CD4-positive, alpha-beta T cell treated with Interleukin-17A for 4 hours (primary cell): ENCODE measurements at places on chromosomes 3 and 15.

DNA sequence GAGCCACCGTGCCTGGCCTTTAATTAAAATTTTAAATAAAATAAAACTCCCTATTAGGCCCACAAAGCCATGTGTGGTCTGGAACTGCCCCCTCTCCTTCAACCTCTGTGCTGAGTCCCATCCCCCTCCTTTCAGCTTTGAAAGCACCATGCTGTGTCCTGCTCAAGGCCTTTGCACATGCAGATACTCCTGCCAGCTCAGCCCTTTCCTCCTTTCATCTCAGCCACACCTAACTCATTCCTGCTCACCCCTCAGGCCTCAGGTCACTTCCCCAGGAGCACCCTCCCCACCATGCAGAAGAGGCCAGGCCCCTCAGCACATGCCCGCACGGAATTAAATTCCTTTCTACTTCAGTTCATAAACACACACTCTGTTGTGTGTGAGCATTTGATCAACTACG lies 28.1 kb downstream of the ATRIP start:
- no peak for DNase-seq

DNA sequence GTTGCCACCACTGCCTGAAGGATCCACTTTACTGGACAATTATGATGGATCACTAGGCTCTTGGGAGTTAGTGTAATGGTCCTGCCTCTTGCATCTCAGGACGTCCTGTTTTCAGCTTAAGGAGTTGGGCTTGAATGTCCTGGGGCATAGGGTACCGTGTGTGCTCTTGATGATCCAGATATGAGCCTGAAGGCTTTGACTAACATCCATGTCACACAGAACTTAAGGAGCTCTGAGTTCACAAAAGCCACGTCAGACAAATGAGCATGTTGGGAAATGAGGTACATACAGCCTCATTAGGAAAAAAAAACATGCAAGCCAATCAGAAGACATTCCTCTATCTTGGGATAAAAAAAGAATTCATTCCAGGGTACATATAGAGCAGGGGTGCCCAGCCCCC lies 40.8 kb downstream of the CA12 start:
- no peak for DNase-seq

DNA sequence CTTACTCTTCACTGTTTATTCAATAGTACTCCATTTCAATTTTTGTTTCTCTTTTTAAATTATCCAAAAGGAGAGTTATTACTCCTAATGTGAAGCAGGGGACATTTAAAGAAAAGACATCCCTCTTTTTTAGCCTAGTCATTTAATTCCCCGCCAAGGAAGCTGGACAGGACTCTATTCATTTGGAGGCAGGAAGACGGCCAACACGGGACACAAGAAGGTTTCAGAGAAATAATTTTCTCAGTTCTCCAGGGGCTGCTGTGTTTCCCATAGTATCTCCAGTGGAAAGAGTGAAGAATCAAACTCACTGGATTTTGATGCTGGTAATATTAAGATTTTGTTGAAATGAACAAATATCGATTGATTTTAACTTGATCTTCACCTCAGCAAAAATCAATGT lies 833.7 kb downstream of the ROBO2 start:
- DNase-seq, result no peak

- DNase-seq, result no peak
These were observed 1010.9 kb downstream of the NTRK3 start for GRCh38 chr15:87245592-87245991.

DNA sequence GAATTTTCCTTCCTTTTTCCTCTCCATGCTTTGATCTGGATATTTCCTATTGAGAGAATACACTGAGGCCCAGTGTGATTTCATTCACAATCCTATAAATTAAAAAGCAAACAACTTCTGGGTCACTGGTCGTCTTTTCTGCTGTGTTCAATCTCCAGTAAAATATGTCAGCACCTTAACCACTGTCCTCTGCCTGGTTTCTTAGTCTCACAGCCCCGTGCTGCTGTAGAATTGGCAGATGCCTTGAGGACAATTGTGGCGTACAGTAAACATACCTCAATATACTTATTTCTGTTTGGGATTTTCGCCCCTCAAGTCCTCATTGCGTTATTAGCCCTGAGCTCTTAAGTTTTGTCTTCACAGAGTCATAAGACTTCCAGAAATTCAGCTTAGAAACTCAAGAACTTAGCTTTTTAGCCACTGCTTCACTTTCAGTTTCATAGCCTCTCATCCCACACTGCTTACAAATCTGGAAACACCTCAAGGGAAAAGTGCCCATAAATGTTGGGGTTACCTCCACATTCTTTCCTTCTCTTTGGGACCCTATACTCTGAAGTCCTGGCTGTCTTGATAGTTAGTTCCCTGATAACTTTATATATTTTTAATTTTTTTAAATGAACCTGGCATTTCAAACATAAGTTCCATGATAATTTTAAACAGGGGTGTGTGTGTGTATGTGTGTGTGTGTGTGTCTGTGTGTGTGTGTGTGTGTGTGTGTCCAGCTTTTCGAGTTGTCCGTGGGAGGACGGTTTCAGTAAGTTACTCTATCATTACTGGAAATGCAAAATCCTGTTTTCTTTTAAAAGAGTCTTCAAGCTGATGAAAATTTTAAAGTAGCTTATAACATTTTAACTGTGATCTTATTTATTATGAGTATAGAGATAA lies 238.4 kb upstream of the CTDSPL start:
- no peak for DNase-seq

DNA sequence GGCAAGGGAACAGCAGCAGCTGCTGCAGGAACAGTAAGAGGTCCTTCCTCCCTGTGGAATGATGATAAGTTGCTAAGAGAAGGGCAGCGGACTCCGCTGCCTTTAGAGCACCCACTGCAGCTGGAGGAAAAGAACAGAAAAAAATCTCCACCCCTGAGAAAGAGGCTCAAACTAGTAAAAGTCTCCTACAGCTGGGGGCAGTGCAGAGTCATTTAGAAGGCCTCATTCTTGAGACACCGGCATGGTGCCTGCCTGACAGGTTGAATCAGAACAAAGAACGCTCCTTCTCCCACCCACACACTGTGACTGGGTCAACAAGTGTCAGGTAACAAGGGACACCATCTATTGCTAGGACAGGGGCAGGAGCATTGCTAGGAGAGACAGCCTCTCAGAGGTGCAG lies 188.4 kb downstream of the ABHD5 start:
- DNase-seq, result no peak

DNA sequence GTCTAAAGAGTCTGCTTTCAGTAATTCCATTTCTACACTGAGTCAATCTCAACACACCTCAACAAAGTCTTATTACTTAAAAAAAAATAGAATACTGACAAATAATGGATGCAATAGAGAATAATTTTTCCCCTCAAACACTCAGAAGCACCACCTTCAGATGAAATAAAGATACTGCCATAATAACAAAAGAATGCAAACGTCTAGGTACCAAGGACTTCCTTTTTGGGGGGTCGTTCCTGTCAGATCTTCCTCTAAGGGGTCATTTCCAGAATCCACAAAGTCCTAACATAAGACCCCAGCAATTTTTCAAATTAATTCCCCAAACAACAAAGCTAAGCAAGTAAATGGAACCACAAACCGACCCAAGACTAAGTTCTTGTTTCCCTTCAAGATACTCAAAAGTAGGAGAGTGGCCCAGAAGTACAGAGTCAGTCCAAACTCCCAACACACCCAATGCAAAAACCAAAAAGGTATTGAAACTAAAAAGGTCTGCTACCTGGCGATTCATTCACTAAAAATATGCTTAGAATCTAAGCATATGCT lies 1.3 kb downstream of the RYK start:
- no peak for DNase-seq

DNA sequence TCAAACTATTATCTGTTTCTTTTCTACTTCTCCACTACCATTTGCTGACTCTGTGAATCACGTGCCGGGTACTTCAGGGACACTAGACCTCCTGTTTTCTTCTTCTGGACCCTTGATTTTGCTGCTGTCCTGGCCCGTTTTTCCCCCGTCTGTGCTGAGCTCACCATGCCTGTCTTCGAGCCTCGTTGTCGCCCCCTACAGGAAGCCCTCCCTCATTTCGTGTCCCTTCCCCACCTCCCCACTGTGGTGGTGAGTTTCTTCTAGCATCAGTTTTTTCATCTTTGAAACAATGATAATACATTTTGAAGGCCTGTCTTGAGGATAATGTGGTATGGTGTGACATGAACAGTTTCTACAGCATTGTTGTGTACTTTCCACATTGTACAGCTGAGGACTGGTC lies 12.8 kb downstream of the GABRG3 start:
- no peak for DNase-seq

- DNase-seq, result no peak
These were observed 84.0 kb downstream of the DUT start for GRCh38 chr15:48415036-48415886.

- DNase-seq, result no peak
These were observed 51.6 kb downstream of the RAB11A start for GRCh38 chr15:65920825-65921309.

DNA sequence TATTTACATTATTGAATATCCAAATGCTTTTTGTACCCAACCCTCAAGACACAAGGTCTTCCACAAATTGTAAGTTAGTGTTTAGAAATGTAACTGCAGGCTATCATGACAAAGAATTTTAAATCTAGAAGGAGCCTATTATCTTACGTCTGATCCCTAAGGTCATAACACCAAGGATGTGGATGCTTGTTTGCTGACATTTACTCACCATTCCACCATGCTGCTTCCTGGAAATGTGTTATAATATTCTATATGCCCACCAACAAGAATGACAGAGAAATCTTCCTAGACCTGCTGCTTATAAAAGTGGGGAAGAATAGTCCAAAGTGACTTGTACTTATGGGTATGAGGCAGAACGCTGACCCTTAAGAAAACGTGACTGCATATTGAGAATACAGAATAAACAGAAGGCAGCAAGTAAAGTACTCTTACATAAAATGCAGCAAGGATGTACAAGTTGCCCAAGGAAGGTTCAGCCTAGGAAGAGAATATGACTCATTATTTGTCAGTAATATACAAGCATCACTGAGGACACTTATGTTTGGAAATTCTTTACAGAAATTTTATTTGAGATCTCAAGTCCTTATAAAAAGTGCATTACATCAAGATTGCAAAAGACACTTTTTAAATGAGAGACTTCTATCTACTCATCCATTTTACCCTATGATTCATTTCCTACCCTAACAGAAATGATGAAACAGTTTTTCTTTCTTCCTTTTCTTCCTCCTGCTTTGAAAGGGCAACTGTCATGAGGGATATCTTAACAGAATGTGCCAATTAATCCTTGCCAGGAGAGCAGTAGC lies 59.6 kb downstream of the ESYT3 start:
- DNase-seq, result no peak

DNA sequence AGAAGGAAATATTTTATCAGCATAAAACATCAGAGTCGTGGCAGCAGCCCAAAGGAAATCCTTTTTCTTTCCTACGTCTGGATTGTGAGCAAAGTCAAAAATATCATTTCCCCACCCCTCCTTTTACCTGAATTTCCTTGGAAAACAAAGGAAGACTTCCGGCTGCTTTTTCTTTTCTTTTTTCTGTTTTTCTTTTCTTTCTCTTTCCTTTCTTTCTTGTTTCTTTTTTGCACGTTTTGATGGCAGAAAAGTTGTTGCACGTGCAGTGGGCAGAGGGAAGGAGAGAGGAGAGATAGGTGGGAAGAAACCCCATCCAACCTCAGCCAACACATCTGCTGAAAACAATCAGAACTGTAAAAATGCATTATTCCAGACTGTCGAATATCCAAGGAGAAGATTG lies 544 bp upstream of the MYO1E start:
- no peak for DNase-seq

- peak; percentile 21 for DNase-seq
These were observed 1.1 kb downstream of the ITPR1 start for GRCh38 chr3:4493941-4494894.

DNA sequence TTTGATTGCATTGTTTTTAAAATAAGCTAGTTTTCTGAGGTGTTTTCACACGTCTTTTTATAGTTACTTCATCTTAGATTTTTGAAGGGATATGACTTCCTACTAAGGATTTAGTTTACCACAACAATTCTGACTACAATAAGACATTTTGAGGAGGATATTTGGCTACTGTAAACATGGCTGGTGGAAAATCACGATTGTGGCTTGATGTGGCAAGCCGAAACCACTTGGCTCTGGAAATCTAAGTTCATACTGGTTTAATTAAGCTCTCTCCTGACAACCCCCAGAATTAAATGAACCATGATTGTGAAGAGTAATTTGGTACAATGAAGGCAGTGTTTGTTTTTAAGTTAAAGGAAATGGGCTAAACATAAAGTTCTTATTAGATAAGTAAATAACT lies 30.8 kb downstream of the ST3GAL6 start:
- no peak for DNase-seq

GRCh38 chr15:78810362-78811123 lies 721 bp downstream of the ADAMTS7 start:
- DNase-seq, result peak; percentile 16

- no peak for DNase-seq
These were observed 5.2 kb downstream of the ESYT3 start for GRCh38 chr3:138439646-138440045.

GRCh38 chr3:192372616-192373015 lies 354.7 kb downstream of the FGF12 start:
- no peak for DNase-seq

DNA sequence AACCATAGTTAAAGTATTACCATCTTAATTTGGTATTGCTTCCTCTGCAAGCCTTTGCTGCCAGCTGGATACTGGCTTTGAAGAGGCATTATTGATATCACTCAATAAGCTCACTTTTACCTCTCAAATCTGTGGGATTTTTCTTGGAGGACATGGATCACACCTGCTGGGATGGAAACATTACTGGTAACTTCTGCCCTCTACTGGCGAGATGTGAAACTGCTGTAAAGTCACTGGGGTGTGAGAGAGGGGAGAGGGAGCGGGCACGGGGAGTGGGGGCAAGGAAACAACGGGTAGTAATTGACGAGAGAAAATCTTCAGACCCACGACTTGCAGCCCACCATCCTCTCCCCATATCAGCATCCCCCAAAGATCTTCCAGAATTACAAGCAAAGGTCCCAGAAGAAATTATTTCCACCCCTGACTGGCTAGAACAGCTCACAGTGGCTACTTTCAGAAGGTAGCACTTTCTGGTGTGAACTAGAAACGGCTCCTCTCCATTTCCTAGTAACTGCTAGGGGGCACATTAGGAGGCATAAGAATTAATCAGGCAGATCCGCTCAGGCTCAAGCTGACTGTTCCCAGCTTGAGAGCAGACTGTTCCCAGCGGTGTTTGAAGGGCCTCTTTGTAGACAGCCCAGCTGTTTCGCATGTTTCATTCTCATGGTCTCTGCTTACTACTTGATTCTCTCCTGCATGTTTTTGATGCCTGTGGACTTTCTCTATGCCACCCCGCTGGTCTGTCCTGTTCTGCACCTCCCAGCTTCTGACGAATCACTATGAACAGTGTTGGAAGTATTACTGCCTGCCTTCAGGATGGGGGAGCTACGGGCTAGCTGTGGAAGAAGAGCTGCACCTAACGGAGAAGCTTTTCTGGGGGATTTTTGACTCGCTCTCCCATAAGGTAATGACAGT lies 230.4 kb upstream of the CHRM5 start:
- DNase-seq, result peak; percentile 26

GRCh38 chr3:86673991-86674390 lies 317.0 kb downstream of the VGLL3 start:
- no peak for DNase-seq

GRCh38 chr15:31230630-31231485 lies 95.8 kb upstream of the KLF13 start:
- DNase-seq, result no peak
